Kasumi-1 (cell line): ENCODE measurements at places on chromosomes 7 and 10.
A peak's percentile ranks its signal among the peaks of the same experiment; 100 is the strongest.

DNA sequence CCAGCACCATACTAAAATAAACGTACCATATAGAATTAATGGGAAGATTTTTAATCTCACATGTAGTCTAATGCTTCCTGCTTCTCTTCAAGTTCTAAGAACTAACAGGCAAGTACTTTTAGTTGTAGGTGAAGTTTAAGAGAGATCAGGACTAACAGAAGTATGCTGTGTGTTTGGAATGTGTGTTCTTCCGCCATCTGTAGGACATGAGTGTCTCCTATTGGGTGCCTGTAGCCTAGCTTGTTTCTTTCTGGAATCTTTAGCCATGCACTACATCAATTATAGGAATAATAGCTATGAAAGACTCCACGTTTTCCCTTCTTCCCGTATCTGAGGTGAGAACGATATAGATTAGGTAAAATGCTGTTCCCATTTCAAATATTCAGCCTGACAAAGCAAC is 140.2 kb upstream of the AHR start:
- DNase-seq, result no peak

DNA sequence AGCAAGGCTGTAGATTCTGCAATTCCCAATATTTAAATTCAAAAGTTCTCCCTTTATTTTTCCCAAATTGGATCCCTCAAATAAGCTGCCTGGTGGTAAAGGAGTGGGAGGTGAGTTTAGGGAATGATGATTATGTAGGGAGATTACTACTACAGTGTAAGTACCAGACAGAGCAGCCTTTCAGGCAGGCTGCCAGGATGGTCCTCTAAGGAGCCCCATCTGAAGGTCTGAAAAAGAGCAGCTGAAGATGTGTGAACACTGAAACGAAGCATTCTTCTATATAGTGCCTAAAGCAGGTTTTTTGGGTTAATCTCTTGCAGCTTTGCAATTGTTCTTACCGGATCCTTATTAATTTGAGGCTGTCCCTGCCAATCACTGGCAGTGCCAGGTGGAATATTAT is 84.7 kb downstream of the CREB5 start:
- no peak for DNase-seq

- no peak for DNase-seq
Observed at GRCh38 chr10:131446171-131446570, 134.7 kb upstream of the TCERG1L start.

GRCh38 chr10:2414039-2414438 is 653.3 kb upstream of the PFKP start:
- no peak for DNase-seq

DNA sequence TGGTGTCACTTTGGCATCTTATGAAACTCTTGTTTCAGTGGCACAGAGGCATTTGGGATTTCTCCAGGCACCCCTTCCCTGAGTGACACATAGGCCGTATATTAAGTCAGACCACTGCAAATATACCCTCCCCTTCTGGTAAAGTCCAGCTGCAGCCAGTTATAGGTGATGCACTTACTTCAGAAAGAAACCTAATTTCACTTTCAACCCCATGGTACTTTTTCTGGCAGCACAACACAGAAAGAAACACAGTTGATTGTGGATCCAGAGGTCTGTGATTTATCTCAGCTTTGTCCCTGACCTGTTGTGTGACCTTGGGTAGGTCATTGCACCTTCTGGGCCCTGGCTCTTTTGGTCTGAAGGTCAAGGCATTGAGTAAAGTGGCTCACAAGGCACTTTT is 173.2 kb downstream of the BUB3 start:
- no peak for DNase-seq

- peak; percentile 82 for DNase-seq
Observed at GRCh38 chr7:25069900-25070443, 55.1 kb downstream of the CYCS start.

DNA sequence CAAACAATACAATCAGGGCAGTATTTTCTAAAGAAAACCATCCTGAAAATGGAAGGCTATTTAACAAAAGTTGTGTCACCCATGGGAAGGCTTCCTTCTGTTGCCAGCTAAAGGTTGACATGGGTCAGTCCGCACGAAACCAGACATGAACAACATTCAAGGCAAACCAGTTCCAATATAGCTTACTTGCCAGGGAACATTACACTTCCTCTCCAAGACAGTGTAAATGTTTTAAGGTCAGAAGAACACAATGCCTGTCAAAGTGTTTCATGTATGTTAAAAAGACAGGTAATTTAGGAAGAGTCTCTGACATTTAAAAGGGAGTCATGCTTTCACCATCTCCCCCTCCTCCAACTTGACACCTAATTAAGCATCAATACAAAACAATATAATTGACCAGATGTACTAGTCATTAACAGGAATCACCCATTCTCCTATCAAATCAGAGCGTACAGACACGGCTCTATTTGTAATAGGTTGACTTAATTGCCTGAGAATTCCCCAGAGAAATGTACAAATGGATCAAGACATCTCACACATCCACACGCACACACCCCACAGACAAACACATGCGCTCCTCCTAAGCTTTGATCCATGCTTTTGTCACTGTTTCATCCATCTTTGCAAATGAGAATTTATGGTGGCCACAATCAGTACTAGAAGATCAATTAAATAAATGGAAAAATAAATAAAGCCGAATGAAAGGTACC is 69.5 kb downstream of the CACNA2D1 start:
- DNase-seq, result no peak

DNA sequence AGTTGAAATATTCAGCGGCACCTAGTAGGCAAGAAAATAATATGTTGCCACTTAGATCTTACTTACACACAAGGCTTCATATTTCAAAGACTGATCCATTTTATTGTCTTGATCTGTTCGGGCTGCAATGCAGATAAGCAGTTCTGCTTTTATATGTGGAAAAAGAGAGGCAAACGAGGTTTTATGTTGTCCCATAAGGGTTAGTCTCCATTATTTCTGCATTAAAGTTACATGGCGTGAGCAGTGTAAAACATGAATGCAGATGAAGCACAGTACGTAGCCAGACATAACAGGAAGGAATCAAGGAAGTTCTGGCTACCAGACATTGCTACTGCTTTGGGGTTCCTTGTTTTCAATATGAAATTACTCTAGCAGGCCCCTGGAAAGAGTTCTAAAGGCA is 224.8 kb downstream of the BBS9 start:
- DNase-seq, result no peak

GRCh38 chr10:94213001-94213530 is 149.7 kb downstream of the NOC3L start:
- no peak for DNase-seq

GRCh38 chr10:60535427-60535826 is 145.8 kb upstream of the ANK3 start:
- DNase-seq, result no peak

DNA sequence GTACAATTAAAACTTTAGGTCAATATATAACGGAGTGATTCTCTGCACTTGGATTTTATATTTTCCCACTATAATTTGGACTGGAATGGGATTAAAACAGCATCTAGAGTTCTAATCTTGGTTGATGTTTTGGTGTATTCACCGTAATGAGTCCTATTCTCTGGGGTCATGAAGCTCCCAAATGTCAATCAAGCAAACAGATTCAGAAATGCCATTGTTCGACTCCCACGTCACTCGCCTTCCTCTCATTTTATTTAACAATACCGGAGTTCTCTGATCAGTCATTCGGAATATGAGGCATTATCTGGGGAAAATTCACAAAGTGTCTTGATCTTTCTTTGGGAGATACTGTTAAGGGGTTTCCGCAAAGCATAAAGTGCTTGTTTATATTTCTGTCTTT is 26.5 kb downstream of the SKIDA1 start:
- no peak for DNase-seq

DNA sequence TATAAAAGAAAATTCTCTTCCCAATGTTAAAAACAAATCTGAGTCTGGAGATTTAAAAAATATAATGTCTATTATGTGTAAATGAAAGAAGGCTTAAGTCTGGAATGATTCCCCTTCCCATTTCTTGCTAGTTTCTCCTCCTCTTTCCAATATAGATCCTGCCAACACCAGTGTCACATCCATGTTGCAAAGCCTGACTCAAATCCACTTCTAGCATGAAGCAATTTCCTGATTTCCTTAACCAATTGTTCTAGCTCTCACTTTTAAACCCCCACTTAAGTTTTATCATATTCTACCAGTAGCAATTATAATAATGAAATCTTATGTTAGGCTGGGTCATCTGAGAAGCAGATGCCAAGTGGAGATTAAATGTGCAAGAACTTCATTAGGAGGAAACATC is 100.1 kb upstream of the SEC61G start:
- no peak for DNase-seq

DNA sequence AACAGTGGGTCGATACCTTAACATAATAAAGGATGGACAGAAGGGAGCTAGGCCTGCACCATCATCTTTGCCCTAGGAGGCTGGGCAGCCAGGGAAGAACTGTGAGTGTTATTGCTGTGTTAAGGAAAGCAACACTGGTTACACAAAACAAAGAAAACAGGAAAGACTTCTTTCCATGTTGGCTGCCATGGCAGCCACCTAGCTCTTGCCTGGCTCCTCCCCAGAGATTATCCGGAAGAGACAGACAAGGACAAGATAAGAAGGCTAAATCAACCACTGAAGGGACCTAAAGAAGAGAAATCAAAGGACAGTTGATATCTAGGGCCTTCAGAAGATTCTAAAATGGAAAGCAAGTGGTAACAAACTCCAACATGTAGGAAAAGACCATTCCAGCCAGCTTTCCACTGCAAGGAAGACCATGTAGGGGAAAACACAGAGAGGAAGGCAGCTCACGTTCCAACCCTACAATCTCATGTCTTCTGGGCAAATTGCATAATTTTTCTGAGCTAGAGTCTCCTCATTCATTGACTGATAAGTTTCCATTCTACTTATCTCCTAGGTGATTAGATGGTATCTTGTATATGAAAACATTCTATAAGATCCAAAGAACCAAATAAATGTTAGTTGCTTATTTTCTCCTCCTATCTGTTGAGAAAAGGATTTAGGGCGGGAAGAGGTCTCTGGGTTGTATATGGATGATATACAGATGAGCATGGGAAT is 51.2 kb downstream of the SP8 start:
- DNase-seq, result no peak

DNA sequence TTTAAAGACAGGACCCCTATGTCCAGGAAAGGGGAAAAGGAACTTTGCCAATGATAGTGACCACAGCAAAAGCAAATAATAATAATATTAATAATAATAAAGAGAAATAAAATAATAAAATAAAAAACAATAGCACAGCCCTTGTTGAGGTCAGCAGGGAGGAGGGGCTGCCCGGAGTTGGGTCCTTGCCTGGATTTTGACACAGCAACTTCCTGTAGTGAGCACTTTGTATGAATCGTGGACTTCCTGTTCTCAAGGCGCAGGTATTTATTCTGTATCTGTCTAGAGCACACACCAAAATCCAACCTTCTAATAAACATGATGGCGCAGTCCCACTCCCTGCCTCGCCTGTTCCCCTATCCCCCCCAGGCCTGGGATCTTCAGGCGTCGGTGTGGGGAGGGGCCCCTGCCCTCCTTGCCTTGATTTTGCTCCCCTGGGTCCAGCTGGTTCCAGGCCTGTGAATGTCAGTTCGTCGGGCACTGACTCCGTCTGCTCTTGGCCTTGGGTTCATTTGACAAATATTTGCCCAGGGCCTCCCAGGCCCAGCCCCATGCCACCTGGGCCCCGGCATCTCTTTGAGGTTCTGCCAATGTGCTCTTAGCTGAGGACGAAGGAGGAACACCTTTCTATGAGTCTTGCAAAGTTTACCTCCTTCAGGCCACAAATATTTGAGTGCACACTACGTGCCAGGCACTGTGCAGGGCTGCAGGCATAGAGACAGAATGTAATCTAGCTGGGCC is 13.9 kb downstream of the TRIM8 start:
- DNase-seq, result no peak

GRCh38 chr7:47897831-47898230 is 50.4 kb downstream of the PKD1L1 start:
- DNase-seq, result no peak

DNA sequence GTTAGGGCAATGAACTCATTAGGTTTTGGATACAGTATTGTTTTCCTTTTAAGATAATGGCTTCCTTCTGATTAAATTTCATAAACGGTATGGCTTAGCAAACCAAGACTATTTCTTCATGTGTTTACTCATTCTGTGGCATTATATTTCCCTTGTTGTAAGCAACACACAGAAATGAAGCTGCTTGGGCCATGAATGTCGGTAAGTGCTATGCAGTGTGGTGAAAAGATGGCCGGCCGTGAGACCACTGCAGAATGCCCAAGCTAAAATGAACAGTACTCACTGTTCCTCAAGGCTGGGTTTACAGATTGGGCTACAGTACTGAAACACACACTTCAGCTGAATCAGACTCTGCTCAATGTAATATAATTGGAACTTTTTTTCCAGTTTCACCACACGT is 8.1 kb downstream of the APBB1IP start:
- DNase-seq, result no peak

GRCh38 chr7:14687777-14688176 is 214.8 kb downstream of the DGKB start:
- DNase-seq, result no peak

- no peak for DNase-seq
Observed at GRCh38 chr7:35909870-35910357, 109.1 kb downstream of the SEPTIN7 start.

- DNase-seq, result no peak
Observed at GRCh38 chr10:122962405-122962804, 8.4 kb upstream of the C10orf88 start.

DNA sequence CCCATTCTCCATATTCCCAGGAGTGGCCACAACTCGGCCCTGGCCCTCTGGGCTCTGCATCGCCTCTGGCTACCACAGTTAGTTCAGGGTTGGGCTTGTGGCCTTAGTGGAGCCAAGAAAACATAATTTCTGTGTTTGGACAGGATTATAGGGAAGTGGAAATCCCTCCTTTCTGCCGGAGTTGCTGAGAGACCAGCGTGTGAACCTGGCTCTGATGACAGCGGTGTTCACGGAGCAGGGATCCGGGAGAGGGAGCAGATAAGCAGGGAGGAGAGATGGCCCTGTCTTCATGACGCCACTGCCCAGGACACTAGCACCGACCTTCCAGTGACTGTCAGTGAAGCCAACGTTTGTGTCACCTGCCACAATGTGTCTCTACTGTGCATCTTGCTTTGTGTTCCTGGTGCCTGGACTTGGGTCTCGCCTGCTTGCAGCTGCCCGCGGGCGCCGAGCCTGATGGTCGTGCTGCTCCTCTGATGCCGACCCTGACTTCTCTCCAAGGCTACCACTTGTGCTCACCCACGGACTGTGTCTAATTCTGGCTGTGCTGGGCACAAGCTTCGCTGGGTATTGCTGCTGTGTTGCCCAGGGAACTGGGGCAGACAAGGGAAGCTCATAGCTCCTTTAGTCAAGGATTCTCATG is 67.0 kb upstream of the VIPR2 start:
- DNase-seq, result no peak

DNA sequence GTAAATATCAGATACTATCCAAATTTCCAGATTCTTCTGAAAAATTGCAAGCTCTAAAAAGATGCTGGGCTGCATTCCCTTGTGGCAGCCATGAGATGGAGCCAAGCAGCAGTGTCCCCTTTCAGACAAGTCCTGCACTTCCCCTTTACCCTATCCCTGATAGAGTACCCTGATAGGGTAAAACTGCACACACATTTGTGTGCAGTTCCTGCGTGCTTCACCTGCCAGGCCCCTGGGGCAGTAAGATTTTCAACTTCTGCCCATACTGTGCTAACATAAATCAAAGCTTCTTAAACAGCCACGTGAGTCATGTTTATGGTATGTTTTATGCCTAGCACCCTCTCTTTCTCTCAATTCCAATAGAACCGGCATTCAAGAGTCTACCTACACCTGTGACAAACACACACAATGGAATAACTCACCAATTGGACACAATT is 52.2 kb downstream of the IFIT5 start:
- DNase-seq, result peak; percentile 87
